A375 (cell line): ENCODE measurements at places on chromosomes 5 and 9. TPM values are rescaled to one million over a fixed set of nuclear protein-coding genes. Genes with fewer than 3 reads are reported as not detected.

The PCDHGC4 gene
- 1.3 and 1.8 TPM in 2 replicates for total RNA-seq

The SPINK4 gene
- total RNA-seq, result not detected in 2 replicates

The HRH2 gene
- total RNA-seq, result 0.05 TPM in 1 of 2 replicates, not detected in the other

The FBN2 gene
- 0.04 and 0.16 TPM in 2 replicates for total RNA-seq

The STX17 gene
- 15.7 and 17.8 TPM in 2 replicates for total RNA-seq
